ENCODE measurements at places on chromosomes 6 and 20.
A peak's percentile ranks its signal among the peaks of the same experiment; 100 is the strongest.

DNA sequence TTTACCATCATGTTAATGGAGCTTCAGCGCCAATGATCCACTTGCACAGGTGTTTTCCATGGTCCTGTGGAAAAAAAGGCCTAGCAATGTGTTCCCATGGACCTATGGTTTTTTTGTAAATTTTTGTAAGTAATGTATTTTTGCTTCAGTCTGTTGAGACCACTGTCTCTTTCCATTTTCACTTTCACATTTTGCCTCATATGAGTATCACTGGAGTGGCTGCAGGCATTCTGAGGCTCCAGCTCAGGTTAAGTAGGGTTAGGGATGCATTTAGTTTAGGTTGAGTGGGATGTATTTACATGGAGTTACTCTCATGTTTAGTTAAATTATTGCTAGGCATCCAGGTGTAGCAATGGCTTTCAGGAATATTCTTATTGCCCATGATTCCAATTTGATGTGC, 19.2 kb upstream of the LMBRD1 start:
- H3K27ac ChIP-seq, result no peak overlapping the region
- no peak for DNase-seq
- no peaks in the 10 kb centered on the region for H3K27me3 ChIP-seq
- no peaks in the 10 kb centered on the region for H3K36me3 ChIP-seq

DNA sequence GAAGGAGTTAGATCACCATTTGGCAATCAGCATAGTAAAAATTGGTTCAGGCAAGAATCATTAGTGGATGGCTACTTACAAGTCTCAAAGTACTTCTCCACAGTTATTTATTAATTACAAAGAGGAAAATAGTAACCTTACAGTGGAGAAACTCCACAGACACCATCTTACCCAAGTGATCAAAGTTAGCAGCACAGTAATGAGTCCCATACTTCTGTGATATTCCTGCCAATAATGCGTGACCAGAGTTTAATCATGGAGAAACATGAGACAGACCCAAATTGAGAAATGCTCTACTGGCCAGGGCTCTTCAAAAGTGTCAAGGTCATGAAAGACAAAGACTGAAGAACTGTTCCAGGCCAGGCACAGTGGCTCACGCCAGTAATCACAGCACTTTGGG, 9.5 kb downstream of the TBC1D7 start:
- peak; percentile 24 for DNase-seq
- peak overlapping the region; percentile 10 for H3K27ac ChIP-seq
- H3K36me3 ChIP-seq, result peaks cover 6% of the 10 kb centered on the region
- H3K4me1 ChIP-seq, result no peaks in the 10 kb centered on the region
- no peaks in the 10 kb centered on the region for H3K27me3 ChIP-seq
- H3K4me3 ChIP-seq, result no peak overlapping the region

DNA sequence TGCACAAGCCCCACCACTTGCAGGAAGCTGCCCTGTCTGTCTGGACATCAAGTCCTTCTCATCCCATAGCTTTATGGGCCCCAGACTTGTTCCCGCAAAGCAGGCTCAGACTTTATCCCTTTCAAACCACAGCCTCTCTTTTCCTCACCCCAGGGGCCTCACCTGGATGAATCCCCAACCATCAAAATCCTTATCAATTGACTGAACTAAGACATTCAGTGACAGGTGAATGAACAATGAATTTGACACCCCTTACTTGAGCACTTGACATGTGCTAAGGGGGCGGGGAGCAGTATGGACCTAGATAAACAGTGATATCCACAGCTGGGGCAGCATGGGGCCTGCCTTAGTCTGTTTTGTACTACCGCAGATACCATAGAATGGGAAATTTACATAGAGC, 5.0 kb downstream of the RAB44 start:
- no peaks in the 10 kb centered on the region for H3K27me3 ChIP-seq
- DNase-seq, result no peak
- no peaks in the 10 kb centered on the region for H3K36me3 ChIP-seq

GRCh38 chr6:142909686-142910085, 35.3 kb downstream of the HIVEP2 start:
- no peak for DNase-seq
- H3K36me3 ChIP-seq, result no peaks in the 10 kb centered on the region
- no peak overlapping the region for H3K27ac ChIP-seq
- H3K4me3 ChIP-seq, result no peak overlapping the region

DNA sequence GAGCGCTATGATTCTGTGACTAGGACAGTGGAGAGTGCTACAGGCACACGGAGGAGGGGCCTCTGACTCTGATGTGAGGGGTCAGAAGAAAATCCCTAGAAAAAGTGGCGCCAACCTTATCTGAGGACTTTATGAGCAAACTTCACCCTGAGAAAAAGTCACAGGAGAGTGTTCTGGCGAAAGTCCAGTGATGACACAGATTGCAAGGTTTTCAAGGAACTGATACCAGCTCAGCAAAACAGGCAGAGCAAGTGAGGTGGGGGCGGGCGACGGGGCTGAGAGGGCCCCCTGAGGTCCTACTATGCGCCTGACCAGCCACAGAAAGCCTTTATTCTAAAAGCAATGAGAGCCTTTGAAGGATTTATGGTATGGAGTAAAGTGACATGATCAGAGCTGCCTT, 73.3 kb downstream of the SLC22A23 start:
- H3K36me3 ChIP-seq, result no peaks in the 10 kb centered on the region
- DNase-seq, result no peak
- H3K4me3 ChIP-seq, result no peak overlapping the region
- peaks cover 22% of the 10 kb centered on the region for H3K4me1 ChIP-seq
- H3K27ac ChIP-seq, result no peak overlapping the region
- H3K27me3 ChIP-seq, result no peaks in the 10 kb centered on the region
